ENCODE measurements at places on chromosomes 5 and 9. TPM values are rescaled to one million over a fixed set of nuclear protein-coding genes. Genes with fewer than 3 reads are reported as not detected.

PTPRD gene
- 5.4 TPM for total RNA-seq

FAM169A gene
- under 0.01 TPM for total RNA-seq

C5orf58 gene
- total RNA-seq: not detected

CRB2 gene
- not detected for total RNA-seq

ARL14EPL gene
- not detected for total RNA-seq

SLC22A4 gene
- total RNA-seq: 1.5 TPM

Measured in smooth muscle cell of the coronary artery (primary cell).